NCI-H460 (cell line): ENCODE measurements at places on chromosomes 5 and 9. TPM values are rescaled to one million over a fixed set of nuclear protein-coding genes. Genes with fewer than 3 reads are reported as not detected.

SOX30 gene
- not detected in 2 replicates for total RNA-seq

LRRC19 gene
- total RNA-seq = not detected in 2 replicates

TOR2A gene
- 8.9 and 10.5 TPM in 2 replicates for total RNA-seq

C5orf58 gene
- not detected in 2 replicates for total RNA-seq

CMYA5 gene
- 0.29 and 0.42 TPM in 2 replicates for total RNA-seq

SPINK13 gene
- total RNA-seq = 1.3 and 2.8 TPM in 2 replicates

PRRT1B gene
- total RNA-seq = not detected in 2 replicates

SEC24A gene
- 15.0 and 17.3 TPM in 2 replicates for total RNA-seq

ZNF300 gene
- 0.05 and 0.06 TPM in 2 replicates for total RNA-seq

GHR gene
- 0.43 and 0.47 TPM in 2 replicates for total RNA-seq

EQTN gene
- not detected in 2 replicates for total RNA-seq

PAX5 gene
- total RNA-seq = not detected in 2 replicates

CDO1 gene
- total RNA-seq = 0.12 TPM in 1 of 2 replicates, not detected in the other

MCTP1 gene
- 46.4 and 47.5 TPM in 2 replicates for total RNA-seq

PCDHA7 gene
- total RNA-seq = 0.15 TPM in 1 of 2 replicates, not detected in the other

ANKRD31 gene
- 0.14 and 0.17 TPM in 2 replicates for total RNA-seq

IL9 gene
- total RNA-seq = not detected in 2 replicates

BRD8 gene
- total RNA-seq = 42.3 and 56.1 TPM in 2 replicates

ADGRD2 gene
- not detected in 2 replicates for total RNA-seq

ANKRD18B gene
- total RNA-seq = 4.8 and 7.9 TPM in 2 replicates

LRRTM2 gene
- total RNA-seq = 0.07 TPM in 1 of 2 replicates, not detected in the other

CATSPER3 gene
- total RNA-seq = 0.17 and 0.40 TPM in 2 replicates

PCDHA1 gene
- total RNA-seq = 0.07 and 0.12 TPM in 2 replicates

TNFAIP8 gene
- total RNA-seq = 27.3 and 35.2 TPM in 2 replicates

FBN2 gene
- total RNA-seq = 29.7 and 29.8 TPM in 2 replicates

PCAT7 gene
- 2.1 and 2.7 TPM in 2 replicates for total RNA-seq

OR1J4 gene
- total RNA-seq = not detected in 2 replicates

SPATA31E1 gene
- not detected in 2 replicates for total RNA-seq

BSPRY gene
- 0.12 TPM in 1 of 2 replicates, not detected in the other for total RNA-seq

PHF24 gene
- total RNA-seq = not detected in 2 replicates

SLC34A3 gene
- not detected in 2 replicates for total RNA-seq

WDR31 gene
- total RNA-seq = 1.5 and 1.7 TPM in 2 replicates

IFT74 gene
- total RNA-seq = 16.8 and 20.7 TPM in 2 replicates

NR2F1-AS1 gene
- 17.0 and 17.7 TPM in 2 replicates for total RNA-seq

SHISAL2B gene
- not detected in 2 replicates for total RNA-seq

PCDHGB3 gene
- 0.52 and 1.1 TPM in 2 replicates for total RNA-seq

BTNL3 gene
- total RNA-seq = not detected in 2 replicates

FAM78A gene
- total RNA-seq = 0.72 and 1.1 TPM in 2 replicates
